Immature natural killer cell (primary cell): ENCODE measurements at places on chromosomes 1 and 21. TPM values are rescaled to one million over a fixed set of nuclear protein-coding genes. Genes with fewer than 3 reads are reported as not detected.

The PRMT6 gene
- polyA plus RNA-seq = 19.8 TPM

The VSIG8 gene
- polyA plus RNA-seq = not detected

The BCL2L15 gene
- 0.11 TPM for polyA plus RNA-seq

The SPATA46 gene
- polyA plus RNA-seq = 0.22 TPM

The DFFB gene
- polyA plus RNA-seq = 25.6 TPM

The CD1B gene
- polyA plus RNA-seq = not detected

The TNFSF18 gene
- not detected for polyA plus RNA-seq

The CYYR1 gene
- polyA plus RNA-seq = not detected

The C1orf87 gene
- polyA plus RNA-seq = not detected

The CRYBG2 gene
- 1.3 TPM for polyA plus RNA-seq

The ATP1A2 gene
- not detected for polyA plus RNA-seq

The PGLYRP3 gene
- polyA plus RNA-seq = not detected

The CSF1 gene
- polyA plus RNA-seq = 0.65 TPM

The SIM2 gene
- polyA plus RNA-seq = not detected

The HEYL gene
- polyA plus RNA-seq = not detected

The KLHDC7A gene
- not detected for polyA plus RNA-seq

The NPHS2 gene
- not detected for polyA plus RNA-seq

The GSTM1 gene
- polyA plus RNA-seq = 35.4 TPM

The C1orf52 gene
- 29.2 TPM for polyA plus RNA-seq

The CTSE gene
- polyA plus RNA-seq = not detected

The SAMD11 gene
- polyA plus RNA-seq = not detected

The PRKAA2 gene
- polyA plus RNA-seq = not detected
